ENCODE measurements at places on chromosomes 6 and 20. TPM values are rescaled to one million over a fixed set of nuclear protein-coding genes. Genes with fewer than 3 reads are reported as not detected.

The LYRM2 gene
- 12.3 TPM for total RNA-seq

The CCN6 gene
- total RNA-seq = not detected

The ZNF341 gene
- 2.7 TPM for total RNA-seq

The MYLK2 gene
- not detected for total RNA-seq

The C20orf144 gene
- total RNA-seq = 0.17 TPM

The POU3F2 gene
- total RNA-seq = not detected

The MPIG6B gene
- total RNA-seq = 0.11 TPM

The PNPLA1 gene
- 0.17 TPM for total RNA-seq

DNA sequence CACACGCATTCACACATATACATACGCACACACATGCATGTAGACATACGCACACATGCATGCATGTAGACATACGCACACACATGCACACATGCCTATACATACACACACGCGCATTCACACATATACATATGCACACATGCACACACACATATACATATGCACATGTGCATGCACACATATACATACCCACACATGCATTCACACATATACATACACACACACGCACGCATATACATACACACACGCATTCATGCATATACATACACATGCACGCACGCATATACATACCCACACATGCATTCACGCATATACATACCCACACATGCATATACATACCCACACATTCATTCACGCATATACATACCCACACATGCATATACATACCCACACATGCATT lies 80.5 kb downstream of the WDR27 start:
- no peak overlapping the region for H3K27ac ChIP-seq
- H3K36me3 ChIP-seq = no peaks in the 10 kb centered on the region
- DNase-seq = no peak
- no peaks in the 10 kb centered on the region for H3K27me3 ChIP-seq

- no peak overlapping the region for H3K4me3 ChIP-seq
- H3K4me1 ChIP-seq = no peaks in the 10 kb centered on the region
- no peak overlapping the region for H3K27ac ChIP-seq
- H3K36me3 ChIP-seq = no peaks in the 10 kb centered on the region
- peaks cover 3% of the 10 kb centered on the region for H3K27me3 ChIP-seq
These were observed 19.4 kb downstream of the COL11A2 start for GRCh38 chr6:33172688-33173534.

GRCh38 chr6:163906006-163906710 lies 491.6 kb downstream of the QKI start:
- H3K27ac ChIP-seq = no peak overlapping the region
- no peaks in the 10 kb centered on the region for H3K27me3 ChIP-seq
- H3K4me1 ChIP-seq = no peaks in the 10 kb centered on the region

DNA sequence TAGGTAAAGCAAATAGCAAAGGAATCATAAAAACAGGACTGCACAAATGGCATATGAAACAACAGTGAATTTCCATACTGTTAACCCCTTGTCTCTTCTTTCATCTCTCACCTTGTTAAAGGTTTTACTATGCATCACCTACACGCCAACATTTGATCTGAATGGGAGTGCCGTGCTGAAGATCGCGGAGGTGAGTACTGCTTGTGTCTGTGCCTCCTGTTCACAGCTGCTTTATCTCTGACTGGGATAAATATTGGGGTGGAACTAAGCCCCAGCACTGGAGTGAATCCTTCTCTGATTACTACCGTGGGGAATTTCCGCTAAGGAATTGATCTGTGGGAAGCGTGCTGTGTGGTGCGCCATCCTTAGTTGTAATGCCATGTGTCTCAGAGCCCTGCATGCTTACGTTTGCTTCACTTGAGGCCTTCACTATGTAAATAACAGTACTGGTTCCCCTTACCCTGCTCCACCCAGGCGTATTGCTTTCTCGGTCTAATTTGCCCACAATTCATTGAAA lies 11.4 kb upstream of the PBOV1 start:
- no peaks in the 10 kb centered on the region for H3K4me1 ChIP-seq
- H3K27ac ChIP-seq = no peak overlapping the region
- no peak for DNase-seq
- no peaks in the 10 kb centered on the region for H3K36me3 ChIP-seq

GRCh38 chr20:21100578-21101452 lies 5.3 kb downstream of the LINC00237 start:
- peak overlapping the region; percentile 68 for H3K4me3 ChIP-seq
- H3K4me1 ChIP-seq = peaks cover 61% of the 10 kb centered on the region
- no peaks in the 10 kb centered on the region for H3K36me3 ChIP-seq

DNA sequence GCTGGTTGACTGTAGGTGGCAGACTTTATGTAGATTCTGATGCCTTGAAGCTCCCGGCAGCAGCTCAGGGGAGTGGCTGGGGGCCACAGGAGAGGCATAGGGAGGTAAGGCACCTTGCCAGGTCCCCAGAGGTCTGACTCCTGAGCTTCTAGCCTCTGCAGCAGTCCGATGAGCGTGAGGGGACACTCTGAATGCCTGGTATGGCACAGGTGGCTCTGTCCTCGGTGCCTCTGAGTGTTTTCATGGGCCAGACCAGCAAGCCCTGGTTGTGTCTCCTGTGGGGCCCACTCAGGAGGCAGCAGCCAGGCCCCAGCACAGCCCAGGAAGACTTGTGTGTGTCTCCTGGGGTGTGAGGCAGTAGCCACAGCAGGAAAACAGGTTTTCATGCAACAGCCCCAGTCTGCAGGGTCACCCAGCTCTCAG lies 39.7 kb upstream of the IRF4 start:
- no peaks in the 10 kb centered on the region for H3K27me3 ChIP-seq
- no peak for DNase-seq
- H3K4me1 ChIP-seq = no peaks in the 10 kb centered on the region
- no peak overlapping the region for H3K4me3 ChIP-seq
- peaks cover 12% of the 10 kb centered on the region for H3K36me3 ChIP-seq

GRCh38 chr6:136464148-136464547 lies 86.1 kb downstream of the MAP7 start:
- DNase-seq = no peak
- H3K4me1 ChIP-seq = no peaks in the 10 kb centered on the region
- H3K4me3 ChIP-seq = no peak overlapping the region
- H3K36me3 ChIP-seq = no peaks in the 10 kb centered on the region

DNA sequence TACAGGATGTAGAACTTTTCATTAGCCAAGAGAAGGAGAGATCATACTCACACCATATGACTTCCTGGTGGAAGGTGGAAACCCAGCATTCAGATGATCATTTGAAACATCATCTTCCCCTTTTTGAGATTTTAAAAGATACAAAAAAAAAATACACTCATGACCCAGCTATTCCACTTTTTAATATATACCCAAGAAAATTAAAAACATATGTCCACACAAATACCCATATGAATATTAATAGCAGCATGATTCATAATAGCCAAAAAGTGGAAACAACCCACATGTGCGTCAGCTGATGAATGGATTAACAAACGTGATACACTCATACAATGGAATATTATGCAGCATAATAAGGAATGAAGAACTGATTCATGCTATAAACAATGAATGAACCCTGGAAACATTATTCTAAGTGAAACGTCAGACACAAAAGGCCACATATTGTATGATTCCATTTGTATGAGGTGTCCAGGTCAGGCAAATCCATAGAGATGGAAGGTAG lies 130.0 kb upstream of the SGK1 start:
- peak; percentile 31 for DNase-seq

- no peaks in the 10 kb centered on the region for H3K4me1 ChIP-seq
- no peaks in the 10 kb centered on the region for H3K36me3 ChIP-seq
- DNase-seq = no peak
- H3K27me3 ChIP-seq = no peaks in the 10 kb centered on the region
- H3K27ac ChIP-seq = no peak overlapping the region
These were observed 48.2 kb upstream of the TENT5A start for GRCh38 chr6:81800666-81801065.

DNA sequence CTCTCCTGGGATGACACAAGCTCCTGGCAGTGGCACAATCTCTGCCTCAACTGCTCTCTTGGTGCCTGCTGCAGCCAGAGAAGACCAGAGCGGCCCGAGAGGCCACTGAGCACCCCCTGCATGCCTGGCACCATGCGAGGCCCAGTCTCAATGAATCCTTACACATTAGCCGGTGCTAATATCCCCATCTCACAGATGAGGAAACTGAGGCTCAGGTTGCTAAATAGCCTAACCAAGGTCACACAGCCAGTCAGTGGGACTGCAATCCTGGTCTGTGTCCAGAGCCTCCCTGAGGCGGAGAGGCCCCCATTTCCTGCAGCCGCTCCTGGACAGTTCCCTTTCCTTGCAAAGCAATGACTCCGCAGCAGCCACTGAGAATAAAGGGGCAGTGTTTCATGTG lies 81.2 kb downstream of the GRM4 start:
- H3K27me3 ChIP-seq = peaks cover 6% of the 10 kb centered on the region
- DNase-seq = no peak
- no peaks in the 10 kb centered on the region for H3K4me1 ChIP-seq
- no peak overlapping the region for H3K27ac ChIP-seq
- H3K4me3 ChIP-seq = no peak overlapping the region

GRCh38 chr20:39010496-39010895 lies 48.4 kb downstream of the DHX35 start:
- H3K36me3 ChIP-seq = peaks cover 58% of the 10 kb centered on the region
- peaks cover 7% of the 10 kb centered on the region for H3K4me1 ChIP-seq
- H3K27me3 ChIP-seq = no peaks in the 10 kb centered on the region
- DNase-seq = no peak

- no peak for DNase-seq
- H3K36me3 ChIP-seq = no peaks in the 10 kb centered on the region
- H3K4me3 ChIP-seq = no peak overlapping the region
- no peaks in the 10 kb centered on the region for H3K4me1 ChIP-seq
These were observed 88.7 kb downstream of the SLC24A3 start for GRCh38 chr20:19301142-19301541.

- no peak overlapping the region for H3K27ac ChIP-seq
- H3K27me3 ChIP-seq = peaks cover under 1% of the 10 kb centered on the region
- H3K36me3 ChIP-seq = no peaks in the 10 kb centered on the region
- no peak overlapping the region for H3K4me3 ChIP-seq
These were observed 209.2 kb upstream of the KCNQ5 start for GRCh38 chr6:72412709-72413044.

- H3K4me1 ChIP-seq = peaks cover 19% of the 10 kb centered on the region
- DNase-seq = no peak
- H3K36me3 ChIP-seq = peaks cover 31% of the 10 kb centered on the region
- H3K27me3 ChIP-seq = peaks cover 2% of the 10 kb centered on the region
- H3K4me3 ChIP-seq = no peak overlapping the region
- H3K27ac ChIP-seq = no peak overlapping the region
These were observed 6.0 kb upstream of the PTPRA start for GRCh38 chr20:2867081-2867864.

DNA sequence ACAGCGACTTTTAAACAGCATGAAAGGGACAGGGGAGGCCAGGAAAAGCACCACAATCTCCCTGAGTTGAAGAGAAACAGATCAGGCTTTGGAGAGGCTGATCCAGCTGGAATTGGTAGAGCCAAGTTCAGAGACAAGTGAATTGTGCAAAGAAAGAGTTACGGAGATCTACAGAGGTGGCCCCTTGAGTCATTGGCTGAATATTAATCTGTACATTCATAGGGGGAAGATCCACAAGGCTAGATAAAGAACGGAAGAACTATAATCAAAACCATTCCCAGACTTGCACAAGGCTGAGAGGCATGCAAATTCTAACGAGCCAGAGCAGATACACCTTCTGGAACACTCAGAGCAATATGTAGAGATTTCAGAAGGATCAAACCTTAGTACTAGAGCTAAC lies 14.2 kb upstream of the FOXQ1 start:
- no peak overlapping the region for H3K27ac ChIP-seq
- no peaks in the 10 kb centered on the region for H3K4me1 ChIP-seq
- H3K36me3 ChIP-seq = no peaks in the 10 kb centered on the region
- H3K4me3 ChIP-seq = no peak overlapping the region
- DNase-seq = no peak

DNA sequence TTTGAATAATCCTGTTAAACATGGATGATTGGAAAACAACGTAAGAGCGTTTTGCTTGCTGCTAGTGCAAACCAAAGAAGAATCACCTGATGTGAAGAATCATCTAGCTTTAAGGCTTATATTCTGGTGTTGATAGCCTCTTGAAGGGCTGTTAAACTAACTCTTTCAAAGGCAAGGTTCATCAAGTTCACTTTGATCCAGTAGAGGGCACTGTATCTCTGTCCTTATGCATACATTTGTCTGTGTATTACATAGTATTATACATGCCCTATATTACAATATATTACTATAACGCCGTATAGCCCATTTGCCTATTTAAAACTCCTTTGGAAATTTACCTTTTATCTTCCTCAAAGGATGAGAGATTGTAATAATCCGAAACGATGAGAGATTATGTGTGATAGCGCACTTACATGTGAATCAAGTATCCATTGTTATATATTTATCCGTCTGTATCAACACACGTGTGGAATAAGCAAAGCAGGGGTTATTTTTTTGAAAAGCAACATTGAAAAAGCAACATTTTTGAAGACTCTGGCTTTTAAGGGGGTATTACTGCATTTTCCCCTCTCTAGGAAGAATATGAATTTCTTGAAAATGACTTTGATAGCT lies 50.8 kb upstream of the NRN1 start:
- H3K4me3 ChIP-seq = no peak overlapping the region
- peak; percentile 54 for DNase-seq
- H3K4me1 ChIP-seq = no peaks in the 10 kb centered on the region
- H3K27me3 ChIP-seq = peaks cover 5% of the 10 kb centered on the region
- no peaks in the 10 kb centered on the region for H3K36me3 ChIP-seq

GRCh38 chr20:50727792-50728485 lies 3.4 kb upstream of the PARD6B start:
- H3K4me1 ChIP-seq = peaks cover 16% of the 10 kb centered on the region
- H3K27me3 ChIP-seq = peaks cover 2% of the 10 kb centered on the region
- H3K36me3 ChIP-seq = no peaks in the 10 kb centered on the region
- no peak overlapping the region for H3K27ac ChIP-seq
- no peak overlapping the region for H3K4me3 ChIP-seq

- H3K36me3 ChIP-seq = no peaks in the 10 kb centered on the region
- H3K27me3 ChIP-seq = peaks cover 30% of the 10 kb centered on the region
- H3K4me1 ChIP-seq = peaks cover under 1% of the 10 kb centered on the region
- no peak for DNase-seq
- no peak overlapping the region for H3K27ac ChIP-seq
- no peak overlapping the region for H3K4me3 ChIP-seq
These were observed 6.0 kb upstream of the HCK start for GRCh38 chr20:32045999-32046398.

- no peaks in the 10 kb centered on the region for H3K4me1 ChIP-seq
- peaks cover 10% of the 10 kb centered on the region for H3K36me3 ChIP-seq
- H3K4me3 ChIP-seq = no peak overlapping the region
- no peaks in the 10 kb centered on the region for H3K27me3 ChIP-seq
- no peak overlapping the region for H3K27ac ChIP-seq
- DNase-seq = no peak
These were observed 32.8 kb downstream of the ERMARD start for GRCh38 chr6:169783971-169784820.
